ENCODE measurements at places on chromosomes 13 and 19.

DNA sequence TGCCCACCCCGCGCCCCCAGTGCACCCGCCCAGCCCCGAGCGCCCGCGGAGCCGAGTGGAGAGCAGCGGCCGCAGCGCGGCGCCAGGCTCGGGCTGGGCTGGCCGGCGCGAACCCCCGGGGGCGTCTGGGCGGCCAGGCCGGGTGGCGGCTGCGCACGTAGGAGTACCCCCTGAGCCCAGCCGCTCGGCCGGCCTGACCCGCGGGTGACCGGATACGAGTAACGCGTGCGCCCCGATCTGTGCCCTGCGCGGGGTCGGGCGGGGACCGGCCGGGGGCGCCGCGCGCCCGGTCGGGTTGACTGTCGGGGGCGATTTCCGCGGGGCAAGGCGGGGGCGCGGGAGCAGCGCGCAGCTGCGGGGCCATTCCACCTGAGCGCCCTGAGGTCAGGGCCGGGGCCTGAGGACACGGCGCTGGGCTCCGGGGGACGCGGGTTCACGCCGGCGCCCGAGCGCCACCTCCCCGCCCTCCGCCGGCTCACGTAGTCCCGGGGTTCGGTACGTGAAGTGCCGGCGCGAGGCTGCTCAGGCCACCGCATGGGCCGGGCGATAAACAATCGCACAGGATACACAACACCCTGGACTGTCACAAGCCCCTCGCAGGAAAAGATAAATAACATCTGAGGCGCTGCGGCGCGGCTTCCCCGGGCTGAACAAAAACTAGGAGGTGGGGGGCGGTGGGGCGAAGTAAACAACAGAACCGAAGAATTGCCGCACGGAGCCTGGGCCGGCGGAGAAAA, 37.6 kb upstream of the FLT1 start:
- DNase-seq, result no peak

DNA sequence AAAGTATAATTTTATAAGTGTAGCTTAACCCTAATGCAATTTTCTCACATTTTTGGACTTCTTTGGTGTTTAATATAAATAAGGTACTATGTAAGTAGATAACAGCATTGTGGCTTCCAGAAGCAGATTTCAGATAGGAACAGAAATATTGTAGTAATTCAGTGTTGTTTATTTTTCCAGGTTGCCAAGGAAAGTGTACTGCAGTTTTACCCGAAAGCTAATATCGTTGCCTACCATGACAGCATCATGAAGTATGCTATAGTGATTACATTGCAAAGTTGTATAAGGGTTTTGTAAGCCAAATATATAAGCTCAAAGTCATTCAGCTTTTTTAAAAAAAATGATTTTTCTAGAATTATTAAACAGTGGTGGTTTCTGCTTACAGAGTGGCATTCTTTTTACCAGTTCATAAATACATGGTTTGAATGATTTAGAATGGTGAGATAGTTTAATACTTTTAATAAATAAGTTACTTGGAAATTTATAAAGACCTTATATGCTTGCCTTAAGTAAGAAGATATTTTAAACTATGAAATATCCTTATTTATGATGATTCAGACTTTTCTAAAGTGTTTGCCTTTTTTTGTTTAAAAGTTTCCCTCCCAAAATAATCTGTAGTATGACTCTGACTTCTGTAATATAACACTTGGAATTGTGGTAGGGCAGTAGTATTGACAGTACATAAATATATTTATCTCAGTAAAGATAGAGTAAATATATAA, 3.7 kb downstream of the UBA2 start:
- DNase-seq, result no peak

DNA sequence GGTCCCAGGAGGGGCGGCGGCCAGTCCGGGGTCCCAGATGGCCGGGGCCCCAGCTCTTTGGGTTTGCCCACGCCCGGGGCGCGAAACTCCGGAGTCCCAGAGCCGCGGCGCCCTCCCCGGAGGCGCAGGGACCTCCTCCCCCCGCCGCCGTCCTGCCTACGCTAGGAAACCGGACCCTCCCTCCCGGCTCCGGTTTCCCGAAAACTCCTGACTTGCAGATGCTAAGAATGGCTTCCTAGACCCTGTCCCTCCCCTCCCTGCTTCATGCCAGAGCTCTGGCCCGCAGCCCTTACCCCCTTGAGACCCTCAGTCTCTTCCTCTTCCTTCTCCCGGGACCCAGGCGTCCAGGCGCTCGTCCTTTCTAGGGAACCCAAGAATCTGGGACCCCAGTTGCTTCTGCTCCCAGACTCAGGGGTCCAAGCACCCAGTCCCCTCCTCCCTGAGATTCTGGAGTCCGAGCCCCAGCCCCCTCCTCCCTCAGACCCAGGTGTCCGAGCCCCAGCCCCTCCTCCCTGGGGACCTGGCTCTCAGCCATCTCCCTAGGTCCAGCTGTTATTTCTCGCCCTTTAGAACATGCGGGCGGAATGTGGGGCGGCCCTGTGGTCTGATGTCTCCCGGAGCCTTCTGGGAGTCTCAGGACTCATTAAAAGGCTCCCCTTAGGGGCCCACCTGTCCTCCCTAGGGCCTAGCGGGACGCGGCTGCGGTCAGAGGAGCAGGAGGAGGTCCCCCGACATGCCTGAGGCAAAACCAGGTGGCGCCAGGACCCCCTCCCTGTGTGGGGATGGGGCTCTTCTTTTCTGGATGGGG, at the start of gene MYBPC2:
Gene MYBPC2, plus strand, starts transcription at position 672 of the 808 bp plus-strand sequence. Its CDS starts 62 bp downstream, at position 734.
- DNase-seq, result no peak

DNA sequence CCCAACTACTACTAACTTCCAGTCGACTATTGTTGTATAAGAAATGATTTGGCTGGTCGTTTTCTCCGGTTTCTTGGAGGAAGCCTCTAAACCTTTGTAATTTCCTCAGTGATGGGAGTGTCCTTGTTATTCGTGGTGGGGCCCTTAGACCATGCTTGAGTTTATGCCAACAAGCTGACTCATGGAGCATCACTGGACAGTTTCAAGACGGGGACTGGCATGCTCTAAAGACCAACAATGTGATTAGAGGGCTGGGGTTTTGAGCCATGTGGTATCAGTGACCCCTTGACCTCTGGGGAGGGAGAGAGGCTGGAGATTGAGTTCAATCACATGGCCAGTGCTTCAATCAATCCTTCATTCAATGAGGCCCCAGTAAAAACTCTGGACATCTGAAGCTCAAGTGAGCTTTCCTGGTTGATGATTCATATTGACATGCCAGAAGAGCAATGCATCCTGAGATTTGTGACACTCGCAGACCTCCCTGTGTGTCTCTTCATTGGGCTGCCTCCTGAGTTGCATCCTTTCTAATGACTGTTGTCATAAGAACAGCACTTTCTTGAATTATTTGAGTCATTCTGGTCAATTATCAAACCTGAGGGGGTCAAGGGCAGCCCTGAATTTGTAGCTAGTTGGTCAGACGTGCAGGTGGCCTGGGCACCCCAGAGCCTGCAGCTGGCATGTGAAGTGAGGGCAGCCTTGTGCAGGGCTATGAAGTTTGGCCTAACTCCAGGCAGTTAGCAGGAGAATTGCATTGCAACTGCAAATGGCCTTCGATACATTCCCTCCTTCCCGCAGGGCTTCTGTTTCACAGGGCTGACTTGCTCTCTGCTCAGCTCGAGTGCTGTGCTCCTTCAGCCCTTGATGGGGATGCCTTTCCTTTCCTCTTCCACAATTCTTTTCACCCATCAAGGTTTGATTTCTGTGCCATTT, 246.5 kb downstream of the FGF9 start:
- DNase-seq, result no peak

- peak; percentile 70 for DNase-seq
These were observed 9.4 kb downstream of the SIRT6 start for GRCh38 chr19:4172861-4173473.

- no peak for DNase-seq
These were observed 215.3 kb downstream of the PCCA start for GRCh38 chr13:100304229-100304628.

Data from stimulated activated CD4-positive, alpha-beta T cell treated with anti-CD3 and anti-CD28 coated beads, Interleukin-4, amount 100 ng/mL, for 48 hours (primary cell).